ENCODE measurements at places on chromosomes 2 and 18. TPM values are rescaled to one million over a fixed set of nuclear protein-coding genes. Genes with fewer than 3 reads are reported as not detected.

DNA sequence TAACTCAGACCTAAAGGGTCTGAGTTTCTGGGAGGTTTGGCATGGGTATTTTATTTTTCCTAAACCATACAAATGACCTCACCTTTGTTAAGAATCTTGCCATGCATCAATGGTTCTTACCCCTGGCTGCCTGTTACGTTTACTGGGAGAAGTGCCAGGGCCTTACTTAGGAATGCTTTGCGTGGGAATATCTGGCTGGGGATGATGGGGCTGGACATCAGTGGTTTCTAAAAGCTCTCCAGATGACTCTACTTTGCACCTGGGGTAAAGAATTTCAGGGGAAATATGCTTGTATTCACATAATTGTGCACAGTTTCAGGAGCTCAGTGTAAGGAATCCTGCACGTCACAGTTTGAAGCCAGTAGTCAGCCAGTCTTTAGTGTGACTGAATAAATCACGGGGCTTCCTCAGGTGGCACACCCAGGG is 18.2 kb upstream of the DAW1 start:
- DNase-seq = peak; percentile 97

DNA sequence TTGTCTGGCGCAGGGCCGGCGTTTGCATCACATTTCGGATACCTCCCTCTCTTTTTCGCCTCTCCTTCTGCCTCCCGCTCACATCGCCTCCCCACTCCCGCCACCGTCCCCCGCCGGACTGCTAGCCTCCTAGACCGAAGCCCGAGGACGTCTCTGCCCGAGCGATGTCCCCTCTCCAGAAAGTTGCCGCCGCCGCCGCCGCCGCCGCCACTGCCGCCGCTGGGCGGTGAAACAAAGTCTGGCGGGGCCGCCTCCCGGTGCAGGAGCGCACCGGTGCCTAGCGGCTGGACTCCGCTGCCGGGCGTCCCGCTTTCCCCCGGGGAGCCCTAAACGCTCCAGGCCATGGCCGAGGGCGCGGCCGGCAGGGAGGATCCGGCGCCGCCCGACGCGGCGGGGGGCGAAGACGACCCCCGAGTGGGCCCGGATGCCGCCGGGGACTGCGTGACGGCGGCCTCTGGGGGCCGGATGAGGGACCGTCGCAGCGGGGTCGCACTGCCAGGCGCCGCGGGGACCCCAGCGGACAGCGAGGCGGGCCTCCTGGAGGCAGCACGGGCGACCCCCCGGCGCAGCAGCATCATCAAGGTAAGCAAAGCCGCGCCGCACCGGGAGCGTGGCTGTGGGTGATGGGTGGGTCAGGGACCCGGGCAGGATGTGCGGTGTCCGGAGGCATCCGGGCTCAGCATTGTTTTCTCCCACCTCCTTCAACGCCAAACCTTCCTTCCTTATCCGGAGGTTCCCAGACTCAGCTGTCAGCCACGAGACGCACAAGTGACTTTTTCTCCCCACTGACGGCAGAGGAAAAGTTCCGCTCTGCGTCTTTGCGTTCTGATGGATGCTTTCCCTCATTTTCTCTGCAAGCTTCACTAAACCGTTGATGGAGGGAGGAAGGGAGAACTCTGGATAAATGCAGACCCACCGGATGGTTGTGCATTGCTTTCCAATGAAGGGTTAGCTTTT is 643 bp downstream of the PLCL1 start:
- DNase-seq = peak; percentile 6

DNA sequence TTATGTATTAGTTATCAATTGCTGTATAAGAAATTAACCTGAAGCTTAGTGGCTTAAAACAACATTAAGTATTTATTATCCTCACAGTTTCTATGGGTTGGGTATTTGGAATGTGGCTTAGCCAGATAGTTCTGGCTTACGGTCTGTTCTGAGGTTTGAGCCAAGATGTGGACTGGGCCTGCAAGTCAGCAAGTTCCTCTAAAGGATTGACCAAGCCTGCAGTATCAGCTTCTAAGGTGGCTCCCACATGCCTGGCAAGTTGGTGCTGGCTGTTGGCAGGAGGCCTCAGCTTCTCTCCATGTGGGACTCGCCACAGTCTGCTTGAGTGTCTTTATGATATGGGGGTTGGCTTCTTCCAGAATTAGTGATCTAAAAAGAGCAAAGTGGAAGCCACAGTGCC is 45.0 kb upstream of the TCF4 start:
- DNase-seq = no peak

CACNB4 gene
- 0.10 TPM for total RNA-seq

TEX44 gene
- not detected for total RNA-seq

DNA sequence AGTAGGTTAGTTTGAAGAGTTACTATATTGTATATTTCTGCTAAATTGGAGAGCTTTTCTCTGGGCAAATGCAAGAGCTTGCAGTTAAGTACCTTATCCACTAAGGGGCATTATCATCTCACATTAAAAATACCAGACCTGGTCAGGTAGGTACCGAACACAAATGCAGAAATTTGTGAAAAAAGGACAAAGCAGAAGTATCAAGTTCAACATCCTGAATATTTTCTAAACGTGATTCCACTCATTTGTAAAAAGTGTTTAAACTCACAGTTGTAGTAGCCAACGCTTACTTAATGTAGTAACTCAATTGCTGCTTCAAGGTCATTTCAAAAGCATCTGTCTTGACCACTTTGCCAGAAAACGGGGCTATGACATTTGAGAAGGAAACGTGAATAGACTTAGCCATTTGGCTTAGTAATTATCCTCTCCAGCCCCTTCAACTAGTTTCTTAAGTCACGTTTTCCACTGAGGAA is 52.1 kb downstream of the CYRIA start:
- DNase-seq = peak; percentile 35

- DNase-seq = peak; percentile 93
Observed at GRCh38 chr2:240759459-240759858, 60.6 kb downstream of the KIF1A start.

DNA sequence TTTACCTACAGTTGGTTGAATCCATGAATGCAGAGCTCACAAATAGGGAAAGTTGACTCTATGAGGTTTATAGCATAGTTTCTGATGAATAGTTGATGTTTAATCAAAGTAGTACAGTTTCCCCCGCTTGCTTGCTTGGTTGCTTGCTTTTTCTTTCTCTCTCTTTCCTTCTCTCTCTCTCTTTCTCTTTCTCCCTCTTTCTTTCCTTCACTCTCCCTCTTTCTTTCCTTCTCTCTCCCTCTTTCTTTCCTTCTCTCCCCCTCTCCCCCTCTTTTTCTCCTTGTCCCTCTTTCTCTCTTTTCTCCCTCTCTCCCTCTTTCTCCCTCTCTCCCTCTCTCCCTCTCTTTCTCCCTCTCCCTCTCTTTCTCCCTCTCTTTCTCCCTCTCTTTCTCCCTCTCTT is 999.9 kb upstream of the CELF4 start:
- DNase-seq = no peak

DNA sequence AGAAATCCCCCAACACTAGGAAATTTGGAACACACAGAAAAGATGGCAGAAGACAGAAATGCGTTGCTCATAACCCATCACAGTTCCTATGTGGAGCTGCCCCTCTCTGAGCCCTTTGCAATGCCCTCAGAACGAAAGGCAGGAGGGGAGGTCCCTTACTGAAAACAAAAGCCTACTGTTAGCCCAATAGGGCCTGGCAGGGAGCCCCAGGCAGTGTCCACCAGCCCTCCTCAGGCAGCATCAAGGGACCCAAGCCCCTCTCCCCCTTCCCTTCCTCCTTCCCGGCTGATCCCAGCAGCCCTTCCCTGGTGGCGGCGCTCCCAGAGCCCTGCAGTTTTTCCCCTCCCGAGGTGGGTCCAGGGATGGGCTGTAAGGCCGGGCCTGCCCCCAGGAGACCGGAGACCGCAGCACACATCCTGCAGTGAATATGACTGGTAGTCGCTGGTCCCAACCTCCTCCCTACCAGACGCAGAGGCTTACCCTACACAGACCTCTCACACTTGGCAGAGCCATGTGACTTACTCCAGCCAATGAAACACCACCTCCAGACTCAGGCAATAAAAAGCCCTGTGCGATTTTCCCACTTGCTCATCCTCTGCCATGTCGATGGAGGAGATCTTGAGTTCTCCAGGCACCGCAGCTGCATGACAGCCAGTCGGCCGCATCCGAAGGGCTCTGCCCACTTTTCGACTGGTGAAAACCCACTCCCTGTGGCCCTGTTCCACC is 19.4 kb upstream of the DUSP2 start:
- no peak for DNase-seq

TUBA3E gene
- total RNA-seq = not detected

GRCh38 chr2:83565181-83565580 is 893.9 kb downstream of the SUCLG1 start:
- no peak for DNase-seq

DNA sequence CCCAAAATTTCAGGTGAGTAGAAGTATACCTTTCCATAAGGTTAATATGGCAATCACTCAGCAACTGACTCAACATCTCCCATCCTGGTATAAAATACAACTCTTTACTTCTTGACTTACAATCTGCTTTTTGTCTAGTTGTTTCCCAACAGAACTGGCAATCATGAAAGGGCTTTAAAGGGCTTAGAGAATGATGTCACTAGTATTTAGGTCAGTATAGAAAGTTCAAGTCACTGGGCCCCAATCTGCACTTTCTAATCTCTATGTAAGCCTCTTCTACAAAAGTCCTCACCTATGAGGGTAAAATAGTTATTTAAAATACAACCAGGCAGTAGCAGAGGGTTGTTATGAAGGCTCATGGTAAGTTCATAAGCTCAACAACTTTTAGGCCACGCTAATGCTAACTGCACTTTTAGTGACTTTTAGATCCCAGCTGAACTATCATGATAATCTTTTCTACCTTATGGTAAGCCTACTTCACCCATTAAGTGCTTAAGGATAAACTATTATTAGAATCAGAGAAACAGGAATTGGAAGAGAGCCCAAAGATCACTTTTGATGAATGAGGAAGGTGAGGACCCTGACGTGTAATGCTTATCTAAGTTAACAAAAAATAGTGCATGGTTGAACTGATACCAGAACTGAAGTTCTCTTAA is 79.6 kb downstream of the GORASP2 start:
- DNase-seq = no peak

SP140 gene
- not detected for total RNA-seq

DNA sequence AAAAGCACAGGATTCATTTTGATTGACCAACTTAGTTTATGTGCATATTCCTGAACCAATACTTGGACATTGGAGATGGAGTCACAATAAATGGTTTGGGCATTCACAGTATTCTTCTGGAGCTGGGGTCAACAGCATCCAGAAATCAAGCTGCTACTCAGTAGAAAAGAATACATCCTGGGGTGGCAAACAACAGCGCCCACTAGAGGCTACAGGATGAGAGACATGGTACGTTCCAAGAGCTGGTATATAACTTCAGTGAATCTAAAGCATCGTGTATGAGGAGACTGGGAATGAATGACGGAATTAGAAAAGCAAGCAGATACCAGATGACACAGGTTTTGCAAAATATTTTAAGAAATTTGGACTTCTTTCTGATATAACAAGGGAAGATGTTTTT is 142.9 kb upstream of the FIGN start:
- DNase-seq = no peak

DNA sequence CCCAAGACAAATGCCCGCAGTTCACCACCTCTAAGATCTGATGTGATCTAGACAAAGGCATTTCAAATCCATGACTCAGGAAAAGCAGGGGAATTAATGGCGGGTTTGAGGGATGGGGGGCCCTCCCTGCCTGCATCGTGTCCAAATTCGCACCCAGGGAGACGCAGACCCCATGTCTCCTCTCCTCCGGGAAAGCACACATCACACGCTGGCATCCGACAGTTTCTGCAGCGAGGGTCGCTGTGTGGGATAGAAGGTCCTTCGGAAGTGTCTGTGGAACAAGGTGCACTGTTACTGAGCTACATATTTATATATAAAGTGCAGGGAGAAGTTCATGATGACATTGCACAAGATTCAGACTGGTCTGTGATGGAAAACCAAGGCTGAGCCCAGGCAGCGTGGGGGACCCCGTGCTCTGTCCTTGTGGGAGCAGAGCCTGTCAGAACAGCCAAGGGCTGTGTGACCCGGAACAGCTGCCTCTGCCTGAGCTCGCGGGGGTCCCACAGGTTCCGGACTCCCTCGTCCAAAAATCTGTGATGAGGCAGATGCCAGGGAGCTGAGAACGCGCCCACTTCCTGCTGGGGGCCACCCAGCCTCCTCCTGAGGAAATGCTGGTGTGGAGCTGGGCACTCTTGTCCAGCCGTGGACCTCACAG is 82.3 kb upstream of the CTDP1 start:
- no peak for DNase-seq

GREB1 gene
- total RNA-seq = 0.91 TPM

DNA sequence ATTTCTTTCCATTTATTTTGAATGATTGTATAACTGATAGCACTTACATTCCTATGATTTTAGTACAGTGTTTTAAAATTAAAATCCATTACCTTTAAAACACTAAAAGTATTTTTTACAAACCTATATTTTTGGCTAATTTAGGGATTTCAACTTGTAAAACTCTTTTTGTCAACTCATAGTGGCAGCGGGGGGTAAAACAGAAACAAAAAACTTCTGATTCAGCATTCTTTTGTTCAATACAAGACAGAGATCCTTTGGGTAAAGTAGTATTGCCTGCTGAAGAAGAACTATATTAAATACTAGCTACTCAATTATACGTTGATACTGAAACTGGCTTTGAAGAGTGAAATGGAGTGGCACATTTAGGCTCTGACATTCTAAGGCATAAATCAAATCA is 437.4 kb upstream of the CDH19 start:
- DNase-seq = no peak

DNA sequence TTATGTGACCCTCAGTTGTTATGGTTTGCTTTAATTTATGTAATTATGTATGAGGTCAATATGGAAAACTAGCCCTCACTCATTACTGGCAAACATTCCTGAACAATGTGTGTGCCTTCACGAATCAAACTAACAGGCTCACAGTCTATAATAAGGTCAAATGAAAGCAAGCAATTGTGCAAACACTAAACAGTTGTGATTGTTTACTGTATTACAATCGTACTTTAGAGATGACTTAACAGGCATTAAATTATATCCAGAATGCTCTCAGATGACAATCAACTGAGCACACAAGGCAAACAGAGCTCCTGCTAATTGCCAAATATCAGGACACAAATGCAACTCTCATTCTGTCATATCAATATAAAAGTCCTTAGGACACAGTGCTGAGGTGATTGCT is 29.5 kb downstream of the COL5A2 start:
- no peak for DNase-seq

DNA sequence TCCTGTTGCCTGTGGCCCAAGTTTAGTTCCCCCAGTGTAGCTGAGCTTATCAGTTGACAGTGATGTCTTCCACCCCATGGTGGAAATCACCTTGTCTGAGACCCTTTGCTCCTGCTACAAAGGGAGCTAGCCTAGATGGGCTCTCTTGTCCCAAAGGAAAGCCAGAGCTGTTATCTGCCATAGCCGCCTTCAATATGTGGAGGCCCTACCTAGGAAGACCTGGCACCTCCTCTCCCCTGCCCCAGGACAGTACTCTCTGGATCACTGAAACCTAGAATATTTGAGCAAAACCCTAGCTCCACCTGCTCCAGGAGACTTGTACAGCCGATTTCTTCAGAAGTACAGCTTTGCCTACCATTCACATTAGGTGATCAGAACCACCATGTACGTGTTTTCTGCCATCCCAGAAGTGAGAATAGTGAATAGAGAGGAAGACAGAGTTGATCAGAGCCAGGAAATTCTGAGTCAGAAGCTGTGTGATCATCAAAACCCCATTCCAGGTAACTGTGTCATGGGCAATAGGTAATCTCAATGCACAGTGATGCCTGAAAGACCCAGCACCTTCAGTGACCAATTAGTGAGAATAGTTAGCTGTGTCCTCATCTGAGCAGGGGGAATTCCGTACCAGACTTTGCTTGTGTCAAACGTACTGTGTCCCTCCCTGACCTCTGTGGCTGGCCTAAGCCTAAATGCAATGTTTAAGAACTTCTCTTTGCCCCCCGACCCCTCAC is 138.4 kb upstream of the ALPP start:
- DNase-seq = peak; percentile 34

GRCh38 chr2:96800061-96801004 is 15.7 kb upstream of the CNNM3 start:
- DNase-seq = no peak

Measured in Caki2 (cell line).